ENCODE measurements at places on chromosomes 5 and 9.

- no peak for DNase-seq
Measured at GRCh38 chr9:137242269-137243203, 1.4 kb downstream of the TUBB4B start.

DNA sequence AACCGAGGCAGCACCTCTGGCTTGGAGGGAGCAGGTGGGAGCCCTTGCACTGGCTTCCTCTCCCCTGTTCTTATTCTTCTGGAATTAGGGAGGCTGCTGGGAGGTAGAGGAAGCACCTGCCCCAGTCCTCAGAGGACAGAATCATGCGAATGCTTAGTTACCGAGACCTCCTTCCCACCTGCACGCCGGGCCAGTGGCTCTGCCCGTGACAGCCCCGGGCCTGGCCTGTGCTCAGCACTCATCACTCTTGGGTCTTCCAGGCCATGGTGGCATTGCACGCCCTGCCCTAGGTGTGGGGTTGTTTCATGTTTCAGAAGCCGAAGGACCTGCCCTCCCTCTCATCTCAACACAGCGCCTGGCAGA, 45.3 kb upstream of the NKD2 start:
- DNase-seq = no peak

GRCh38 chr5:133892774-133893173, 75.7 kb downstream of the C5orf15 start:
- DNase-seq = no peak

DNA sequence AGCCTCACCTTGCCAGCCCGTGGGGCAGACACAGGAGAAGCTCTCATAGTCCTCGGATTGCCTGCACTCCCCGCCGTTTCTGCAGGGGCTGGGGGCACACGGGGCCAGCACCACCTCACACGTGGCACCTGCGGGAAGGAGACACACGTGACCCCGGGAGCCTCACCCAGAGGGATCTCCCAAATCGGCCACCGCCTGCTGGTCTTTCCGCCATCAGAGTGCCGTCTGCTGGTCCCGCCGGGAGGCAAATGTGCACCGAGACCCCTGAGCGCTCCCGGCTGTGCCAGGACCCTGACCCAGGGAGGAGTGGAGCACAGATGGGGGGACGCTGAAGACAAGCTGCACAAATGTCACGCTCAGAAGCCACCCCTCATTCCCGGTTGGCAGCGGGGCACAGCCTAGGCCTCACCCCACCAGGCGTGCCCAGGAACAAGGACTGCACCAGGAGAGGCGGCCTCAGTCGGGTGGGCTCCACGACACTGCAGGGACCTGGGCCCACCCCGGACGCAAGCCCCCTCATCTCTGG, 28.4 kb upstream of the SEC16A start:
- DNase-seq = no peak

- DNase-seq = no peak
Measured at GRCh38 chr5:167725264-167725663, 566.2 kb upstream of the WWC1 start.

DNA sequence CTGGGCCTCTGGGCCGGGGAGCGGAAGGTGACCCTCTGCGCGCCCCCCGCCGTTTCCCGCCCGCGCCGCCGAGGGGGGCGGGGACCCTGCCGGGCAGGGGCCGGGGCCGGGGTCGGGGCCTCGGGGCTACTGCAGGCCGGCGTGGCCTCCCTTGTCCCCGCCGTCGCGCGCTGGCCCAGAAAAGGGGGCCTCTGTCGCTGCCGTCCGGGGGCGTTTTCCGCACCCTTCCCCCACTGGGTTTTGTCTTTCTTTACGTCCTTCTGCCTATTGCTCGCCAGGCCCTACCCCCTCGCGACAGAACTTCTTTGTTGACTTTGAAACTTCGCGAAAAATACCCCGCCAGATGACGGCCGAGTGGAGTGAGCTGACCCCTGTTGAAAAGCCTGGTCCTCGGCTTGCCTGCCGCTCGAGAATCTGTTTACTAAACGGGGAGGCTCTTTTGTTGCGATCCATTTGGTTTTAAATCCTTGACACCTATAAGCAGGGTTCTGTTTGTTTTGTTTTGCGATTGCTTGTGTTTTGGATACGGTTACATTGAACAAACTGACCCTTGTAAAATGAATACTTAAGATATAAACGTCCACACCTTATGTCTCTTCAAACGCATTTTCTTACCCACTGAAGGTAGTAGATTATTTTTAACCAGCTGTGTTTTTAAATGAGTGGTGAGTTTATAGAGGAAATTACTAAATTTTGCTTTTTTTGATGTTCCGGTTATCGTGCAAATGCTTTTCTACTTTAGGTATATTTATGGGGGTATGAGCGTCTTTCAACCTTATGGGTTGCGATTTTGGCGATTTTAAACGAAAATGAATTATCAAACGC, 765 bp downstream of the MARCHF6 start:
- DNase-seq = no peak

DNA sequence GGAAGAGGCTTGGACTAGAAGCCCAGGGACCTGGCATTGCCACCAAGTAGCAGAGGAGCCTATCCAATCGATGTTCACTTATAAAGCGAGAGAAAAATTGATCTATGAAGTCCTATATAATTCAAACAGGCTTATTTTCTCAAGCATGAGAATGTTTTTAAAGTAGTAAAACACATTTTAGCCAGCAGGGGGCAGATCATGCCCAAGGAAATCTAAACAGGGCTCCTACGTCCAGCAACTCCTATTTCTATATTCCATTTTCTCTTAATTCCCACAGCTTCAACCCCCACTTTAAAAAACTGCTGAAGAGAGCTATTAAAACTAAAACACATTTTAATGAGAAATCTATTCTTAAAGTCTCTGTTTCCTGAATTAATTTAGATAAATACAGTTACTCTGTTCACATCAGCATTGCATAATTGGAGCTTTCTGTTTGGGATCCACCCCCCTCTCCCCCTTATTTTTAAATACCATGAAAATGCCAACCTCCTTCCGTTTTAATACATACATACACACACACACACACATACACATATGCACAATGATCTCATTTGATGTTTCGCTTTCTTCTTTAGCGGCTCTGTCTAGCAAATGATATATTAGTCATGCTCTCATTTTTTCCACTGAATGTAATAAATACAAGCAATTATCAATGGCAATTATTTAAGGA, 144.9 kb downstream of the MYO10 start:
- no peak for DNase-seq

GRCh38 chr5:26031481-26031880, 1006.9 kb downstream of the CDH9 start:
- no peak for DNase-seq

DNA sequence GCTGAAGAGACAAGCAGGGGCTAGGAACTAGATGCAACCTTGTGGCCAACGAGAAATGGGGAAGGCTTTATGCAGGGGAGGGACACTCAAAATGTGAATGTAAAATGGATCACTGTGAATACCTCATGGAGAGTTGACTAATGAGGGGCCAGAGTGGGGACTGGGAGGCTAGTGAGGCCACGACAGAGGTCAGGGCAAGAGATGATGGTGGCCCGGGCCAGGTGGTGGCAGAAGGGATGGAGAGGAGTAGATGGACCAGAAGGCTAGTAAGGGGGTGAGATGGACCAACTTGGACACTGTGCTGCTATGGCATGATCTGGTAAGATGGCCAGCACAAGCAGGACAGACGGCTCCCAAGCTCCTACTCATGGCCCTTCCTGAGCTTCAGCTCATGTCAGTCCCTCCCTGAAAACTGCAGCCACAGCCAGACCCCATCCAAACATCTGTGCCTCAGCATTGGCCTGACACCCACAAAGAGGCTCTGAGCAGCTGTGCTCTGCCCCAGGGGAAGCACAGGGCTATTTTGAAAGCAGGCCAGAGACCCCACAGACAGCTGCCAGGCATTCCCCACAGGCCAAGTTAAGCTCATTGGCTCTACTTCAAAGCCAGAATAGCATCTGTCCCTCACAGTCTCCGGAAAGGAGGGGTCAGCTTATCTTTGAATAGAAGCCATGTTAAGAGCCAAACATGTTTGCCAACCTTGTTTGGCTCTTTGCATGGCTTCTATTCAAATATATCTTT, 22.1 kb downstream of the P4HA2 start:
- DNase-seq = no peak
